ENCODE measurements at places on chromosomes 5 and 9.

DNA sequence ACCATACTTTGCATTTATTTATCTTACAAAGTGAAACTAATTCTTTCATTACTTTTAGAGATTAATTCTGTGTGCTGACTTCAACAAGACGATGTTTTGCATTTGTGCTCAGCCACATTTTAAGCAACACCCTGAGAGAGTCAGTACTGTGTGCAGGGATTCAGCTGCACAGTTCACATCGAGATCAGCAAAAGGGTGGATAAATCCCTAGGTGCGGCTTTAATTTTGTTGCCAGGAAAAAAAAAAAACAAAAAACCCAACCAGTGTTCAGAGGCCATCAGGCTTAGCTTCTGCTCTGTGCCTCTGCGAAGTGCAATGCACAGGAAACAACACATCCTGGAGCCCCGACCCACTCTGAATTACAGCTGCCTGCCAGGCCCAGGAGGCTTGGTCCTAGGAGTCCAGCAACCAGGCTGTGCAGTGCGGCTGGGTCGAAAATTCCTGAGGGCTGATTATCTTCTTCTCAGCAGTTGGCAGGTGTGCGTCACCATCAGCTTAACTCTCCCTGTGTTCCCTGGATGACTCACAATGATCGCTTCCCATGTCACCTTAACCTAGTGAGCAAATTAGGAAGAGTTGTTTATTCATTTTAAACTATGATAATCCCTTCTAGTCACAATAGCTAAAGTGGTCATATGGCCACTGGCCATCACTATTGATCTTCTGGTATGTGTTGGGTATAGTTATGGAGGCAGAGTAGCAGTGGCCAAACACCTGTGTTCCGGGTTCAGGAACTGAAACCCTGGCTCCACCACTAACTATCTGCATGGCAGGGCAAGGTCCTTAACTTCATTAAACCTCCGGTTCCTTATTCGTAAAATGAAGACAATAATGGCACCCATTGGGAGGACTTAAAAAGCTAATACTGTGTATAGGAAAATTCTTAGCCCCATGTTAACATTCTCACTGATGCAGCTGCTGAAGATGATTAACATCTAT is 31.2 kb upstream of the NDUFB6 start:
- no peak for DNase-seq

GRCh38 chr9:72726947-72727346 is 205.5 kb downstream of the TMC1 start:
- no peak for DNase-seq

DNA sequence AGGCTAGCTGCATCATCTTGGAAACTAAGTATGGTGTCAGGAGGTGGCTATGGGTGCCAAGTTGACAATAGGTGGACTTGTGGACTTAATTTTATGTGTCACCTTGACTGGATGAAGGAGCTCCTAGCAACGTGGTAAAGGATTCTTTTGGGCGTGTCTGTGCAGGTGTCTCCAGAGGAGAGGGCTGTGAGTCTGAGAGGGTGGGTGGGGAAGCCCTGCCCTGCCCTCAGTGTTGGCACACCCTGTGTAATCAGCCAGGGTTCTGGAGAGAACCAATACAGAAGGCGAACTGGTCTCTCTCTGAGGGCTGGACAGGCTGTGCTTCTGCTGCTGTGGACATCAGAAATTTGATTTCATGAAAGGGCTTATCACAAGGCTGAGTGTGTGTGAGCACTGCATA is 61.0 kb downstream of the GTF3C4 start:
- no peak for DNase-seq

DNA sequence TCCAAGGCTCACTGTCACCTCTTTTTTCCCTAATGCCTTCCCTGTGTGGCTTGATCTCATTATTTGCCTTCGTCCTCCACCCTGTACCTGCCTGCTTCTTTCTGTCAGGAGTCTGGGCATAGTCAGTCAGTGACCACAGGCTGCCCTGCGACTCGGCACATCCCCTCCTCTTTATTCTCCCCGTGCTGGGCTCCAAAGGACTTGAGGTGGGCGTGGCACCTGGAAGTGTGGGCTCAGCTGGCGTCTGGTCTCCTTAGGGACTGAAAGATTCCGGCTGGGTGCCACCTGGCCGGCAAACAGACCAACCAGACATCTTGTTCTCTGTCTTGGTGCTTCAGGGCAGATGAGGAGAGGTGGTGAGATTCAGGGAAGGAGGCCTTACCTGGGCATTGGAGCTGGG is 29.6 kb upstream of the PRDM12 start:
- no peak for DNase-seq

DNA sequence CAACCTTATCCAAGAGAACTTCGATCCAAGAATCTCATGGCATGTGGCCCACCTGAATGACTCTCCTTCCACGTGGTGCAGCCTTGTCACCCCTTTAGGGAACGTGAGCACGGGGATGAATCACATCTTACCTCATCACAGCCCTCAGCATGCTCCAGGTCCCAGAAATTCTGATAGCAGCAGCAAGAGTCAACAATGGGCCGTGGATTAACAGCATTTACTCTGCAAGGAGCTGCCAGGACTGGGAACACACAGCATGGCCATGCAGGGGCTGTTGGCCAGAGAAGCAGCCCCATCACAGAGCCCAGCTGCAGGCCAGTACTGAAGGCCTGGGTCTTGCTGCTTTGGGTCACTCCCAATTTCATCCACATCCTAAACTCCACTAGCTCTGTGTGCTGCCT is 150.4 kb downstream of the C5orf15 start:
- no peak for DNase-seq

- no peak for DNase-seq
Measured at GRCh38 chr5:171849585-171850323, 64.1 kb downstream of the SMIM23 start.

DNA sequence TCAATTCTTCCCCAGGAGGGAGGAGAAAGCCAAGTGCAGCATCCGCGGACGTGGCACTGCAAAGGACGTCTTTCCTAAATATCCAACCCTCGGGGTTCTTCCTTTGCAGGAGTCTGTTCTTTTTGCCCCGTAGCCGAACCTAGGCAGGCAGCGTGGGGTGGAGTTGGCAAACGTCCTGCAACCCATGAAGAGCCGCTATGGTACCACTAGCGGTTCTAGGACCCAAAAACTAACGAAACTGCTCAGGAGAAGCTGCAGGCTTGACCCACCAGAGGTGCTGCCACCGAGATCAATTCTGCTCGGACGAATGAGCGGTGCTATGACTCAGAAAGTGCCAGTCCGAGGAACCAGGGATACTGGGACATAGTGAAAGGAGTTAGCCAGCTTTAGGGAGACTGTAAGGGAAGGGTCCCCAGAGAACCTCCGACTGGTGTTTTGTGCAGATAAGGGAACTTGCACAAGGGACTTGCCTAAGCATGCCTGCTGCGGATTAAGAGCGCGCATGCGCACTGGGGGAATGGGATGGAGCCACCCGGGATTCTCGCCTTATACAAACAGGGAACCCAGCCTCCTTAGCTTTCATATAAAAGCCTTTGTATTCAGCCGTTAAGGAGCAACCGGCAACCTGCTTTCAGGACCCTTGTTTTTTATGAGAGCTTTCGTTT is 32.7 kb downstream of the ANXA2R start:
- peak; percentile 65 for DNase-seq

- no peak for DNase-seq
Measured at GRCh38 chr5:178236679-178237078, 4.1 kb upstream of the PHYKPL start.

DNA sequence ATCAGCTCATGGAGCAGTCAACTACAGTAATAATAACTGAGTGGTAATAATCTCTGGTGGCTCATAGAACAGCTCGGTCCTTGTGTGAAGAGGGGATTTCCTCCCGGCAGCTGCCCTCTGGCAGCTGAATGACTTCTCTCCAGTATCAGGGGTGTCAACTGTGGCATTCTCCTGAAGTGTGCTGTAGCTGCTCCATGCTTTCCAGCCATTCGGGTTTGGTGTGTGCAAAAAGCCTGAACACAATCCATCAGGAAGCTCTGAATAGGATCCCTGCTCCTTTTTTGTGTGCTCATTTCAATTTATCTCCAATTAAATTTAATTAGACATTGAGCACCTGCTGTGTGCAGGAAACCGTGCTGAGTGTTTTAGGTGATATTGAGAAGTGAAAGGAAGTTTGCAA is 59.8 kb upstream of the BARX1 start:
- no peak for DNase-seq

DNA sequence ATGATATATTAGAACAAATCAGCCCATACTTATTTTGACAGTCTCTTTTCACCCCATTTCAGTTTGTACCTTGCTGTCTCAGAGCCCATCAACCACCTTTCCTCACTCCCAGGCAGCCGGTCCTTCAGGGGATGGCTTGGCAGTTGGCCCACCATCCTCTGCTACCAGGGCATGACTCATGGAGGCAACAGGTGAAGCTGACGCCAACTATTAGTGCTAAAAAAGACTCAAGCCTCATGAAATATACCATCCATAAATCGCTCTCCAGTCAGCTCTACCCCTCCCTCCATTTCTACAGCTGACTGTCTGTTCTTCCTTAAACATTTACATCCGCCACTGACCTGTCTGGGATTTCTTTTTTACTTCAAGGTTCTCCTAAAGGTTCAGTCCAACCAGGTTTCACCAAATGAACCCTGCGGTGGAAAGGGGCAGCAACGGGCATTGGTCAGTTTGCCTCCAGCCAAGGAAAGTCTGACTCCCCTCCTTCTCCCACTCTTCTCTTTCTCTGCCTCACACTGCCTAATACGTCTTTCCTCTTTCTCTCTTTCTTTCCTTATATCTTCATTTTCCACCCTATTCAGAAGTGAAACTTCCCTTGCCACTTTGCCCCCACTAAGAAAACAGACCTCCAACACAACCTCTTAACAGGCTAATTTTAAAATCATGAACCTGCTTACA is 439.1 kb downstream of the RAB3C start:
- no peak for DNase-seq

- DNase-seq: no peak
Measured at GRCh38 chr5:116303340-116303739, 218.5 kb downstream of the COMMD10 start.

- no peak for DNase-seq
Measured at GRCh38 chr9:31445960-31446359, 938.5 kb upstream of the ACO1 start.

DNA sequence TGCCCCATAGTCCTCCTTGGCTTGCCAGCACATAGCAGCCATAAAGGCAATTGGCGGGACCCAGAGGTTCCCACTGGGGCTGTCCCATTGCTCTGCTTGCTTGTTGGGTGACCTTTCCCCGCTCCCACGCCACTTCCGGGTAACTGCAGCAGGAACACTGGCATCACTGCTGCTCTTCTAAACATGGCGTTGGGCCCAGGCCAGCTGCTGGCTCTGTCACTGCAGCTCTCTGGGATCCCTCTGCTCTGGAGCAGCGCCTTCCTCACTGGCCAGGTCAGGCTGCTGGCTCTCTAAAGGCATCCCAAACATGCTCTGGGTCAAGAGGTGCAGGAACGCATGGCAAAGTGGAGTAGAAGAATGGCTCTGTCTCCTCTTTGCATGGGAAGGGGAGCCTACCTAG is 92.9 kb downstream of the DRD1 start:
- DNase-seq: no peak

- no peak for DNase-seq
Measured at GRCh38 chr5:34706084-34706483, 50.0 kb downstream of the RAI14 start.

DNA sequence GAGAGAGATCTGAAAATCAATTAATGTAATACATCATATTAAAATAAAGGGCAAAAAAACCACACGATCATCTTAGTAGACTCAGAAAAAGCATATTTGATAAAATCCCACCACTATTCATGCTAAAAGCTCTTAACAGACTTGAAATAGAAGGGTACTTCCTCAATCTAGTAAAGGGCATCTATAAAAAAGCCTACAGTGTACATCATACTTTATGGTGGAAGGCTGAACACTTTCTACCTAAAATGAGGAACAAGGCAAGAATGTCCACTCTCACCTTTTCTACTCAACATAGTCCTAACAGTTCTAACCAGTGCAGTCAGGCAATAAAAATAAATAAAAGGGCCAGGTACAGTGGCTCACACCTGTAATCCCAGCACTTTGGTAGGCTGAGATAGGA is 38.9 kb downstream of the POLK start:
- DNase-seq: no peak

DNA sequence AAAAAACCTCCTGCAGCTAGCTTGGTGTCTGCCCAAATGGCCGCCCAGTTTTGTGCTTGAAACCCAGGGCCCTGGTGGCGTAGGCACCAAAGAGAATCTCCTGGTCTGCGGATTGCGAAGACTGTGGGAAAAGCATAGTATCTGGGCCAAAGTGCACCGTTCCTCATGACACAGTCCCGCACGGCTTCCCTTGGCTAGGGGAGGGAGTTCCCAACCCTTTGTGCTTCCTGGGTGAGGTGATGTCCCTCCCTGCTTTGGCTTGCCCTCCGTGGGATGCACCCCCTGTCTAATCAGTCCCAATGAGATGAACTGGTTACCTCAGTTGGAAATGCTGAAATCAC is 83.0 kb upstream of the JAK2 start:
- DNase-seq: no peak
